ENCODE measurements at places on chromosomes 4 and X. TPM values are rescaled to one million over a fixed set of nuclear protein-coding genes. Genes with fewer than 3 reads are reported as not detected.

- H3K27me3 ChIP-seq, result no peaks in the 10 kb centered on the region
- H3K4me3 ChIP-seq, result no peak overlapping the region
- H3K4me1 ChIP-seq, result peaks cover 13% of the 10 kb centered on the region
- no peak overlapping the region for H3K27ac ChIP-seq
- no peak for DNase-seq
- peaks cover 11% of the 10 kb centered on the region for H3K36me3 ChIP-seq
These were observed 20.0 kb downstream of the DDX3X start for GRCh38 chrX:41353985-41354384.

- H3K36me3 ChIP-seq, result no peaks in the 10 kb centered on the region
- no peaks in the 10 kb centered on the region for H3K4me1 ChIP-seq
- DNase-seq, result no peak
These were observed 6.3 kb upstream of the TAB3 start for GRCh38 chrX:30895370-30895769.

- DNase-seq, result no peak
- no peaks in the 10 kb centered on the region for H3K36me3 ChIP-seq
- peaks cover 54% of the 10 kb centered on the region for H3K4me1 ChIP-seq
These were observed 495.9 kb downstream of the SPRY1 start for GRCh38 chr4:123892368-123892976.

- H3K27me3 ChIP-seq, result no peaks in the 10 kb centered on the region
- H3K36me3 ChIP-seq, result no peaks in the 10 kb centered on the region
- H3K4me1 ChIP-seq, result peaks cover 7% of the 10 kb centered on the region
- no peak for DNase-seq
These were observed 2.6 kb downstream of the TMEM35A start for GRCh38 chrX:101081231-101081630.

DNA sequence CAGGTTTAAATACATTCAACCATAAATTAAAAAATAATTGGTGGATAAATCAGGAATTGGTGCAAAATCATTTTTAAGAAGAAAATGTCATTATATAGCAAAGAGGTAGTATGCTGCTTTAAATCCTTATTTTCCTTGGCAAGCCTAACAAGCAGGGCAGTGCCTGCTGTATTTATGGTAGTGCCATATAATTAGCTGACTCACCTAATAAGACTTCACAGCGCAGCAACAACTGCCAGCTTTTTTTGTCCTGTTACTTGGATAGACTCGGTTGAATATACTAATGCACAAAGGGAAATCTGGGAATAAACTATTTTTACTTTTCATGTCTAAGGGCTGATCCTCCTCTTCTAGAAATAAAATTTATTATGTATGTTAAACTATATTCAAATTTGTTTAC is 99.1 kb downstream of the SNCA start:
- H3K4me3 ChIP-seq, result no peak overlapping the region
- H3K36me3 ChIP-seq, result peaks cover 2% of the 10 kb centered on the region
- peak overlapping the region; percentile 14 for H3K27ac ChIP-seq
- DNase-seq, result no peak

GRCh38 chr4:156830351-156830750 is 141.2 kb downstream of the PDGFC start:
- H3K4me1 ChIP-seq, result peaks cover 17% of the 10 kb centered on the region
- no peaks in the 10 kb centered on the region for H3K27me3 ChIP-seq
- no peak for DNase-seq
- H3K4me3 ChIP-seq, result no peak overlapping the region
- no peak overlapping the region for H3K27ac ChIP-seq

DNA sequence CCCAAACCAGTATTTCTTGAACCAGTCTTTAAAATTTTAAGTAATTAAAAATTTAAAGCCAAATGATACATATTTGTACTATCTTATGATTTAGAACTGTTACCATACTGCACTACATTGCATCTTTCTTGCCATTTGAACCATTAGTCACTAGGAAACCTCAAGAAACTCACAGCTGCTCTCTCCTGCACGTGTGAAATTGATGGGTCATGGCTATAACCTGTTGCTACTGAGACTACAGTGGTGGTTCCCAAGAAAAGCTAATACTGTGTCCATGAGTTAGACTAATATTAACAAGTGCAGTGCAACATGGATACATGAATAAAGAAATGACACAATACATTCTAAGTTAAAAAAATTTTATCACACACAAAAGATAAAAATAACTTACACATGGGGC is 88.4 kb downstream of the PDE5A start:
- H3K36me3 ChIP-seq, result peaks cover 18% of the 10 kb centered on the region
- no peak overlapping the region for H3K27ac ChIP-seq
- H3K27me3 ChIP-seq, result no peaks in the 10 kb centered on the region
- no peak overlapping the region for H3K4me3 ChIP-seq
- peaks cover 8% of the 10 kb centered on the region for H3K4me1 ChIP-seq

- H3K27ac ChIP-seq, result no peak overlapping the region
- no peaks in the 10 kb centered on the region for H3K27me3 ChIP-seq
- H3K36me3 ChIP-seq, result no peaks in the 10 kb centered on the region
- peaks cover 45% of the 10 kb centered on the region for H3K4me1 ChIP-seq
- H3K4me3 ChIP-seq, result no peak overlapping the region
- peak; percentile 67 for DNase-seq
These were observed 15.9 kb downstream of the CTAG1A start for GRCh38 chrX:154600759-154601374.

DNA sequence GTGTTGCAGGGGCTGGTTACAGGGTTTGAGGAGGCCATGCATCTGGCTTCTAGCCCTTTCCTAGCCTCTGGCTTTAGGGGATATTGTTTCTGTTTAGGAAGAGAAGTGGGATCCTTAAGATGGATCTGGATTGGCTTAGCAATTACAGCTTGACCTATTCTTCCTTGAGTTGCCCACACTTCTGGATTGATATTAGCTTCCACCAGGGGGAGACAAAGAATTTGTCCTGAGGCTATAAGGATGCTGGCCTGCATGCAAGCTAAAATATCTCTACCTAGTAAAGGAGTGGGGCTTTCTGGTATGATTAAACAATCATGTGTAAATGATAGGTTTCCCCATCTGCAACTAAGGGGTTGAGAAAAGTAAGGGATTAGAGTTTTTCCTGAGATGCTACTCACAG is 117.2 kb downstream of the TEX13C start:
- no peak overlapping the region for H3K27ac ChIP-seq
- no peak overlapping the region for H3K4me3 ChIP-seq
- no peaks in the 10 kb centered on the region for H3K4me1 ChIP-seq
- DNase-seq, result no peak
- no peaks in the 10 kb centered on the region for H3K27me3 ChIP-seq

DNA sequence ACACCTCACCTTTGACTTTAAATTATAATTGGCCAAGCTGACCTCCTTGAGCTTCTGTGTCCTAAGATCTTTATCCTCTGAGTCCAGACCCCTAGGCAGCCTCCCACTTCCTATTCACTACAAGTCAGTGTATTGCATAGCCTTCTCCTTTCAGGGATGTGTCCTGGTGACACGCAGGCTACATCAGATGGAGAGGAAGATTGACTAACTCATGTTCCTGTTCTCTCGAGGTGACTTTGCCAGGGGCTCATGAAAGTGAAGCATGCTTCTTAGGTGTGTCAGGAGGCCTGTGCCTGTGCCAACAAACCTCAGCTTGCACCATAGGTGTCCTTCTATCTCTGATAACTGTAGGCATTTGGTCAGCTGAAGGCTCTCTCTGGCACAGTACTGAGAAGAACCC is 195.7 kb upstream of the HS3ST1 start:
- DNase-seq, result no peak
- peaks cover 5% of the 10 kb centered on the region for H3K27me3 ChIP-seq
- H3K27ac ChIP-seq, result no peak overlapping the region
- no peaks in the 10 kb centered on the region for H3K36me3 ChIP-seq
- H3K4me3 ChIP-seq, result no peak overlapping the region

GRCh38 chr4:1264942-1265341 is 16.0 kb upstream of the CTBP1 start:
- H3K4me3 ChIP-seq, result no peak overlapping the region
- peaks cover 18% of the 10 kb centered on the region for H3K36me3 ChIP-seq
- H3K27me3 ChIP-seq, result no peaks in the 10 kb centered on the region
- H3K4me1 ChIP-seq, result no peaks in the 10 kb centered on the region
- H3K27ac ChIP-seq, result no peak overlapping the region

- peaks cover 16% of the 10 kb centered on the region for H3K4me1 ChIP-seq
- H3K27ac ChIP-seq, result no peak overlapping the region
- peaks cover 21% of the 10 kb centered on the region for H3K36me3 ChIP-seq
- DNase-seq, result no peak
- H3K4me3 ChIP-seq, result no peak overlapping the region
These were observed 7.3 kb downstream of the RGS12 start for GRCh38 chr4:3299976-3300671.

GRCh38 chr4:83751336-83751949 is 215.5 kb downstream of the GPAT3 start:
- H3K27ac ChIP-seq, result no peak overlapping the region
- H3K36me3 ChIP-seq, result no peaks in the 10 kb centered on the region
- no peaks in the 10 kb centered on the region for H3K4me1 ChIP-seq
- no peak overlapping the region for H3K4me3 ChIP-seq
- no peak for DNase-seq

DNA sequence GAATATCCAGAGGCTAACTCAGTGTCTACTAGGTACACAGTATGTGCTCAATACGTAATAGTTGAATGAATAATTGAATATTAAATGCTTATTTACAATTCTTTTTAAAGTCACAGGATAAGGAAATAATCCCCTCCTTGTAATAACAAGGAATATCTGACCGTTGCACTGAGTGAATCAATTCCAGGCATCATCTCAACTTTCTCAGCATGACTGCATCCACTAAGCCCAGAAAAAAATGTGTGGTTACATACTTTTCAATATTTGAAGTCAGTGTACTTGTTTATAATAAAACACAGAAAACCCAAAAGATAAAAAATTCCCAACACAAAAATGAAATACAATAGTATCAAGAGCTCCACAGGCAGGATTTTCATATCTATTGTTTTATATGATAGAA is 105.4 kb downstream of the TMEM144 start:
- peaks cover 42% of the 10 kb centered on the region for H3K4me1 ChIP-seq
- H3K36me3 ChIP-seq, result no peaks in the 10 kb centered on the region
- no peak for DNase-seq
- H3K27me3 ChIP-seq, result no peaks in the 10 kb centered on the region
- H3K27ac ChIP-seq, result peak overlapping the region; percentile 94
- no peak overlapping the region for H3K4me3 ChIP-seq

DNA sequence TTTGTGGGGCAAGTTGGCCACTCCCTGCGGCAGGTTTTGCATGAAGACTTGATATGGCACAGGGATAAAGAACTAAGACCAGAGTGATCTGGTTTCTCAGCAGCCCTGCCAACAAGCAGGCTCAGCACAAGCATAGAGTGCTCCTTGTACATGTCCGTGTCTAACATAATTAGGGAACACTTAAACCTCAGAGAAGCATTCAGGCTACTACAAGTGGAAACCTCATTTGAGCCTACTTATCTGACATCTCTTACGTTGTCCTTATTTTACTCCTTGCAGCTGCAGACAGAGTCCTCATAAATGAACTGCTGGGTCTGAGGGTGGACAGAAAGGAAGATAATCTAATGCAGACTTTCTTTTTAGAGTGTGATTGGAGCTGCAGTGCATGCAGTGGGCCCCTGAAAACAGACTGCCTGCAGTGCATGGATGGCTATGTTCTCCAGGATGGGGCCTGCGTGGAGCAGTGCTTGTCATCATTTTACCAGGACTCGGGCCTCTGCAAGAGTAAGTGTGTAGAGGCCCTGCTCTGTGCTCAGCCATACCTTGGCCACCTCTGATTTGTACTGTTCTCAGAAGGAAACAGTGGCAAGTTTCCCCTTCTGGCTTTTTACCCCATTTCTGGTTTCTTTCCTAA is 179.1 kb upstream of the ANXA3 start:
- no peak overlapping the region for H3K27ac ChIP-seq
- peaks cover 14% of the 10 kb centered on the region for H3K27me3 ChIP-seq
- H3K4me3 ChIP-seq, result no peak overlapping the region
- H3K4me1 ChIP-seq, result peaks cover 7% of the 10 kb centered on the region
- no peaks in the 10 kb centered on the region for H3K36me3 ChIP-seq
- DNase-seq, result no peak

DNA sequence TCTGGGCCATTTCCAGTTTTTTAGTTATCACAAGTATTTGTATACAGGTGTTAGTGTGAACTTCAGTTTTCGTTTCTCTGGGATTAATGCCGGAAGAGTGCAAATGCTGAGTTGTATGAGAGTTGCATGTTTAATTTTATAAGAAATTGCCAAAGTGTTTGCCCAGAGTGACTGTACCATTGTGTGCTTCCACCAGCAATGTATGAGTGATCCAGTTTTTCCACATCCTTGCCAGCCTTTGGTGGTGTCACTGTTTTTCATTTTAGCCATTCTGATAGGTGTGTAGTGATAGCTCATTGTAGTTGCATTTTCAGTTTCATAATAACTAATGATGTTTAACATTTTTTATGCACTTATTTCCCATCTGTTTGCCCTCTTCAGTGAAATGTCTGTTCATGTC is 18.4 kb downstream of the PLS3 start:
- H3K27me3 ChIP-seq, result no peaks in the 10 kb centered on the region
- no peak for DNase-seq
- H3K27ac ChIP-seq, result peak overlapping the region; percentile 52

DNA sequence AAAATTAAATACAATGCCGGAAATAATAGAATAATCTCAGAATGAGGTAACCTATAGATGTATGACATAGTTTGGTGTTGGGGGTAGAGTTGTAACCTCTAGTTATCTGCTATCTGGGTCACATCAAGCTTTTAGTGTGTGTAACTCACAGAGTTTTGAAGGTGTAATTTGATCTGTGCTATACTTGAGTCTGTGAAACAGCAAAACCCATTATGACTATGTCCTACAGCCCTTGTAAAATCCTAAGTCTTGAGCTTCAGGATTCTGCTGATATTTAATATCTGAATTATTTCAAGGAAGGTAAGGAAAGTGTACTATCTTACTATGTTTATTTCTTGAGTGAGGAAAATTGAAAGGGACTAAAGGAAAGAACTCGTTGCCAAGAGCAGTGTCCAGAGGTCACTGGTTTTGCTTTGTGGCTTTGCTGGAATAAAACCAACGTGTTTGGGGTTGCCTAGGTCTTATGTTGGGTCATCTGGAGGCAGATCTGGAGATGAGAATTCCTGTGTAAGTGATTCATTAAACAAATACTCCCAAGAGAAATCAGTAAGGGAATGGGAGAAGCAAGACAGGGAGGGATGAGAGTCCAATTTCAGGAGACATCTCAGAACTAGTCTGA is 107.8 kb upstream of the CBLL2 start:
- no peaks in the 10 kb centered on the region for H3K27me3 ChIP-seq
- H3K4me3 ChIP-seq, result no peak overlapping the region
- H3K4me1 ChIP-seq, result peaks cover 20% of the 10 kb centered on the region
- peak overlapping the region; percentile 69 for H3K27ac ChIP-seq
- no peaks in the 10 kb centered on the region for H3K36me3 ChIP-seq

FAM149A gene
- 2.0 TPM for total RNA-seq

GLRA3 gene
- total RNA-seq, result not detected

GPR50 gene
- not detected for total RNA-seq

UBA6 gene
- 59.6 TPM for total RNA-seq

USP17L21 gene
- not detected for total RNA-seq
